ENCODE measurements at places on chromosomes 3 and 15. TPM values are rescaled to one million over a fixed set of nuclear protein-coding genes. Genes with fewer than 3 reads are reported as not detected.

TRIM42 gene
- not detected for total RNA-seq

LARP6 gene
- not detected for total RNA-seq

HTR3E gene
- total RNA-seq: not detected

ADAMTS17 gene
- total RNA-seq: 0.57 TPM

HRG gene
- not detected for total RNA-seq

SYNM gene
- total RNA-seq: 0.14 TPM

P2RY14 gene
- total RNA-seq: 0.25 TPM

GRCh38 chr3:42375121-42375800 is 35.1 kb downstream of the LYZL4 start:
- peaks cover 10% of the 10 kb centered on the region for H3K27me3 ChIP-seq
- H3K36me3 ChIP-seq: peaks cover 1% of the 10 kb centered on the region
- no peak for DNase-seq
- peaks cover 4% of the 10 kb centered on the region for H3K4me1 ChIP-seq

DNA sequence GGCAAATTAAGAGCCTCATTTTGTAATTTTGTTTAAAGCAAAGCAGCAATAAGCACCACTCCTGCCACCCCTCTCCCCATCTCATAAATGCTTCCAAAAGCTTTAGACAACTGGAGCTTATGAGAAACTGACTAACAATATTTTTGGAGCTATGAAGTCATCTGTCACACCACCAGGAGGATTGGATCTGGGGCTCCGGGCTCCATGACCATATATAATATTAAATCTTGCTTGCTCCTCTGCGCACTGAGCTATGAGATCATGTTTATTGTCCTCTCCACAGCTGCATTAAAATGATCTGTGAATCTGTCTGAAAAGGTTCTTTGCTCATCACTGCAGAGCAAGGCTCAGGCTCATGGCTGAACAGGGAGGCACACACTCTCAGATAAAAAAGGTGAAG is 323.7 kb downstream of the ZNF621 start:
- no peaks in the 10 kb centered on the region for H3K36me3 ChIP-seq
- no peaks in the 10 kb centered on the region for H3K4me1 ChIP-seq

DNA sequence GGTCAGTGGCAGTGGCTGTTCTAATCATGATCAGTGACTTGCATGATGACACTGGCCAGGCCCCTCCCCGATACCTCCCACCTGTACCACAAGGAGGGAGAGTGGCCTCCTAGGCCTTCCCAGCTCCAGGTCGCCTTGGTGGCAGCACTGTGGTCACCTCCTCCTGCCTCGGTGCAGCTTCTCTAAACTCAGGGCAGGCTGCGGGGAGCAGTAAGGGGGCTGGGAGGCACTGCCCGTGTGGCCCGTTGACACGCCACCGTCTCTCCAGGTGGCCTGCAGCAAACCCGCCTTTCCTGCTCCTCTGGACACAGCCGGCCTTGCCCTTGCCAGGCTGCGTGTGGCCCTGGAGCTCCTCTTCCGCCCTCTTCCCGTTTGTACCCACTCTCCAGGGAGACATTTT is 184.1 kb downstream of the XXYLT1 start:
- no peaks in the 10 kb centered on the region for H3K36me3 ChIP-seq
- no peak for DNase-seq
- H3K4me3 ChIP-seq: no peak overlapping the region
- H3K4me1 ChIP-seq: peaks cover 4% of the 10 kb centered on the region
- H3K27me3 ChIP-seq: no peaks in the 10 kb centered on the region

GRCh38 chr3:43023066-43023465 is 44.0 kb downstream of the GASK1A start:
- peak overlapping the region; percentile 3 for H3K27ac ChIP-seq
- H3K4me1 ChIP-seq: peaks cover 76% of the 10 kb centered on the region
- no peak for DNase-seq
- H3K4me3 ChIP-seq: no peak overlapping the region
- H3K27me3 ChIP-seq: no peaks in the 10 kb centered on the region

DNA sequence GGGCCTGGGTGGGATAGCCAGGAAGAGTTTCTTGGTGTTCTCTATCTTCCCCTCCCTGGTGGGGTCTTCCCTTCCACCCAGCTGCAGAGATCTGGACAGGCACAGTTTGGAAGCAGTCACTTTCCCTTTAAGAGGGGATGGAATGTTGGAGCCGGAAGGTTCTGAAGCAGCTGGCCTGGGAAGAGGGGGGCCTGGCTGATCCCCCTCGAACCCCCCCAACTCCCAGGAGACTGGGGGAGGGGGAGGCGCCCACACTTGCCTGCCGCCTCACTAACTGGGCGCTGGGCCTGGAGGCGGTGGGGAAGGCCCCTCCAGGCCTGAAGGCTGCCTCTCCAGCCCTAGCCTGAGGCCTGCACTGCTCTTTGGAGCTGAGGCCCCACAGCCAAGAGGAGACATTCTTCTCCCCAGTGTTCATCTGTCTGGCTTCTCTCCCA is 1.4 kb downstream of the DVL3 start:
- H3K27ac ChIP-seq: peak overlapping the region; percentile 80
- peaks cover 3% of the 10 kb centered on the region for H3K36me3 ChIP-seq
- no peaks in the 10 kb centered on the region for H3K27me3 ChIP-seq
- peaks cover 27% of the 10 kb centered on the region for H3K4me1 ChIP-seq

DNA sequence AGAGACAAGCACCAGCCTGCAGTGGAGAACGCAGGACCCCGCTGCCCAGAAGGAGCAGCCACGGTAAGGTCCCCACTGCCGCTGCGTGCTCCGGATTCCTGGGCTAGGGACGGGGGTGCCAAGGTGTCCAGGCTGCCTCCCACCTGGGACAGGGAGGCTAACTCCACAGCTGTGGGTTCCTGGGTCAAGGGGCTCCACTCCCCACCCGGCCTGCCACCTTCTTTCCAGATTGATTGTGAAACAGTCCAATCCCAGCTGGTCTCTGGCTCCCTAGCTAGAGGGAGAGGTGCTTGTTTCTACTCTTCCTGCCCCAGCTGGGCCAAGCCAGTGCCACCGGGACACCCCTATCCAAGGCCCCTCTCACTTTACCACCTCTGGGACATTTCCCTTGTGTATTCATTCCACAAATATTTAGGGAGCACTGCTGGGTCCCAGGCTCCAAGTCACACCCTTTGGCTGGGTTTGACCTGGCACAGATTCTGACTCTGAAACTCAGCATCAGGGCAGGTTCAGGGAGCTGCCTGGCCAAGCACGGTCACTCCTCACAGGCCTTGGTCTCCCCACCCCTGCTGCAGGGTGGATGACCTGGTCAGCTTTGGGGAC is 1.9 kb downstream of the PAK6 start:
- H3K27ac ChIP-seq: no peak overlapping the region
- no peak for DNase-seq
- H3K36me3 ChIP-seq: no peaks in the 10 kb centered on the region

- H3K4me3 ChIP-seq: no peak overlapping the region
- H3K27me3 ChIP-seq: no peaks in the 10 kb centered on the region
- H3K4me1 ChIP-seq: no peaks in the 10 kb centered on the region
- H3K27ac ChIP-seq: no peak overlapping the region
Observed at GRCh38 chr3:148044151-148044550, 635.0 kb downstream of the ZIC1 start.

DNA sequence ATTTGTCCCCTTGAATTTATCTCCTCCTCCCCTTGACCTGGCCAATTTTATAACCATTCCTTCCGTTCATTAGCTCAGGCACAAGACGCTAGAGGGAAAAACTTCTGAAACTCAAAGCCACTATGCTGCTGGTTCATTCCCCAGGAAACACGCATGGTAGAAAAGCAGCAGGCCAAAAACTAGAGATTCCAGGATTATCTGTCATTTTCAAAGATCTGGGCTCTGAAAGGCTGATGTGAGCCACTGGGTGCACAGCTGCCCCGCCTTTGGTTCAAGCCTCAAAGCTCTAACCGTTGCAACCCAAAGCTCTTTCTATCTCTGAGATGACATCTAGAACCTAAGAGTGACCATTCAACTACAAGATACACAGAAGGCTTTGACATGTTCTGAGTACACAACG is 6.1 kb downstream of the ANP32A start:
- peaks cover 61% of the 10 kb centered on the region for H3K4me1 ChIP-seq
- no peak overlapping the region for H3K27ac ChIP-seq
- no peak for DNase-seq

GRCh38 chr15:52636459-52636858 is 42.7 kb downstream of the ATOSA start:
- DNase-seq: no peak
- peaks cover 9% of the 10 kb centered on the region for H3K4me1 ChIP-seq
- H3K4me3 ChIP-seq: no peak overlapping the region

GRCh38 chr3:149621218-149622005 is 36.4 kb downstream of the WWTR1 start:
- peaks cover 14% of the 10 kb centered on the region for H3K4me1 ChIP-seq
- H3K36me3 ChIP-seq: no peaks in the 10 kb centered on the region
- peak; percentile 11 for DNase-seq
- H3K4me3 ChIP-seq: no peak overlapping the region
- peaks cover 16% of the 10 kb centered on the region for H3K27me3 ChIP-seq

- no peak overlapping the region for H3K27ac ChIP-seq
- no peak overlapping the region for H3K4me3 ChIP-seq
- no peaks in the 10 kb centered on the region for H3K27me3 ChIP-seq
- H3K36me3 ChIP-seq: peaks cover 2% of the 10 kb centered on the region
Observed at GRCh38 chr15:99467853-99468464, 97.8 kb upstream of the MEF2A start.

- H3K4me1 ChIP-seq: peaks cover 15% of the 10 kb centered on the region
- H3K27me3 ChIP-seq: no peaks in the 10 kb centered on the region
- H3K4me3 ChIP-seq: no peak overlapping the region
- peak; percentile 90 for DNase-seq
Observed at GRCh38 chr15:40782609-40783227, 12.9 kb downstream of the C15orf62 start.

DNA sequence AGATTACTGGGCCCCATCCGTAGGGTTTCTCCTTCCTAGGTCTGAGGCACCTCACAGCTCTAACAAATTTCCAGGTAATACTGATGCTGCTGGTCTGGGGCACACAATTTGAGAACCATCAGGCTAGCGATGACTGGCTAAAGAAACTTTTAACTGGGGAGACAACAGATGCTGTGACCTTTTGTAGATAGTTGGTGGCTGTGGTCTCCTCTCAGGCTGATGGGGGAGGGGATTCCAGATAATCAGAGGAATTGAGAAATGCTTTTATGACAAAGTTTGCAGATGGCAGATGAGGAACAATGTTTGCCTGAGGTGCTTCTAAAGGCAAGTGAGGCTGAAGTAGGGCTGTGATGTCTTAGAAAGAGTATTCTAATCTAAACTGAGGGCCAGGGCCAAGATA is 13.8 kb upstream of the CCR9 start:
- H3K27me3 ChIP-seq: peaks cover 53% of the 10 kb centered on the region
- H3K27ac ChIP-seq: no peak overlapping the region
- H3K4me1 ChIP-seq: peaks cover 29% of the 10 kb centered on the region
- DNase-seq: no peak
- no peak overlapping the region for H3K4me3 ChIP-seq

GRCh38 chr3:65788461-65788860 is 250.3 kb downstream of the MAGI1 start:
- no peak for DNase-seq
- H3K4me3 ChIP-seq: no peak overlapping the region
- no peaks in the 10 kb centered on the region for H3K27me3 ChIP-seq

- H3K27ac ChIP-seq: no peak overlapping the region
- H3K36me3 ChIP-seq: no peaks in the 10 kb centered on the region
- no peak overlapping the region for H3K4me3 ChIP-seq
- H3K4me1 ChIP-seq: no peaks in the 10 kb centered on the region
Observed at GRCh38 chr3:5296362-5296761, 108.9 kb downstream of the EDEM1 start.

GRCh38 chr3:124116906-124117305 is 125.0 kb upstream of the ROPN1 start:
- no peaks in the 10 kb centered on the region for H3K36me3 ChIP-seq
- no peaks in the 10 kb centered on the region for H3K4me1 ChIP-seq
- H3K27ac ChIP-seq: no peak overlapping the region
- DNase-seq: no peak

DNA sequence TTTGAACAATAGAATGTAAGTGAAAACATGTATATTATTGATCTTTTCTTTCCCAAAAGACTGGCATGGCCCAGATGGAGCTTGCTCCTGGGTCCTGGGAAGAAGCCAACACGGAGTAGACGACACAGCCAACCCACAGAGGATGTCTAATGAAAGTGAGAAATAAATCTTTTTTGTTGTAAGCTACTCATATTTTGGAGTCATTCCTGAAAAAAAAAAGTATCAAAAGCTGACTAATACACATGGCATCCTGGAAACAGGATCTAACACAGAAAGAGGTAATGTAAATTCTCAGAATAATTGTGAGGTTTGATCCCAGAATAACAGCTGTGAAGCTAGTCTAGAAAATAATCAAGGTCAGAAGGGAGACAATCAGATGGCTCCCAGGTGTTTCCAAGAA is 12.6 kb upstream of the FRMD5 start:
- no peak overlapping the region for H3K4me3 ChIP-seq
- DNase-seq: no peak
- peaks cover 12% of the 10 kb centered on the region for H3K27me3 ChIP-seq
- no peak overlapping the region for H3K27ac ChIP-seq
- no peaks in the 10 kb centered on the region for H3K36me3 ChIP-seq

DNA sequence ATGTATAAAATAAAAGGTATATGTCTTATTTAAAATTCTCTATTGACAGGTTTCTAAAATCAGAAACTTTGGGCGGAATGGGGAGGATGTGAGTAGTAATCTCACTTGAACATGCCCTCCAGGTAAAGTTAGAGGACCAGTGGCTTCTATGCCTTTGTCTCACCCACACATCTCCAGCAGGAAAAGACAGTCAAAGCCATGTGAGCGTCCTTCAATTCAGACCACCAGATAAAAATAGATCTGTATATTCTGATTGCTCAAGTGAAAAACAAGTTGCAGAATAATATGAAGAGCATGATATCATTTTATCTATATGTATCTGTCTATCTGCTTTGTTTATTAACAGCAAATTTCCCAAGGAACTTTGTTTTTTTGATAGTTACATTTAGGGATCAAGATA is 152.2 kb downstream of the TMCO5A start:
- H3K4me1 ChIP-seq: peaks cover 11% of the 10 kb centered on the region
- no peak overlapping the region for H3K4me3 ChIP-seq
- peaks cover 13% of the 10 kb centered on the region for H3K27me3 ChIP-seq
- H3K27ac ChIP-seq: no peak overlapping the region
- no peak for DNase-seq

GRCh38 chr3:72964633-72965032 is 32.0 kb upstream of the PPP4R2 start:
- no peak for DNase-seq
- H3K27ac ChIP-seq: no peak overlapping the region
- H3K4me3 ChIP-seq: no peak overlapping the region
- no peaks in the 10 kb centered on the region for H3K27me3 ChIP-seq

GRCh38 chr3:158668506-158668905 is 3.9 kb downstream of the LXN start:
- no peak overlapping the region for H3K27ac ChIP-seq
- no peak for DNase-seq
- H3K4me1 ChIP-seq: peaks cover 18% of the 10 kb centered on the region
- H3K4me3 ChIP-seq: no peak overlapping the region

DNA sequence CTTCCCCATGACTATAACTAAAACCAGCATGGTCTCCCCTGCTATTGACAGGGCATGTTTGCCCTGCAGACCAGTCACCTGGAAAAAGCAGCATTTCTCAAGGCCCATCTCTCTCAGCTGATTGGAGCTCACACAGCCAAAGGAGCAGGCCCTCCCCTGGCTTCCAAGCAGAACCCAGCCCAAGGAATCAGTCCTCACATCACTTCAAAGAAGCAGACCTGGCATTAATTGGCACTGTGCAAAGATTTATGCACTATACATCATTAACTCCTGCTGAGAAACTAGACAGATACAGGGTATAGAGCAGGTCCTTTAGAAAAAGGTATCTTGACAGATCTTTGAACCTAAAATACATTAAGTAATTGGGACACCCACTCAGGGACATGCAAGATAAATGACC is 323.8 kb upstream of the PPP2R3A start:
- no peak overlapping the region for H3K4me3 ChIP-seq
- no peaks in the 10 kb centered on the region for H3K4me1 ChIP-seq
- H3K36me3 ChIP-seq: no peaks in the 10 kb centered on the region
- DNase-seq: no peak
- H3K27me3 ChIP-seq: no peaks in the 10 kb centered on the region

Data from activated CD4-positive, alpha-beta T cell treated with anti-CD3 and anti-CD28 coated beads for 36 hours (primary cell).